ENCODE measurements at places on chromosomes 1 and 21.

DNA sequence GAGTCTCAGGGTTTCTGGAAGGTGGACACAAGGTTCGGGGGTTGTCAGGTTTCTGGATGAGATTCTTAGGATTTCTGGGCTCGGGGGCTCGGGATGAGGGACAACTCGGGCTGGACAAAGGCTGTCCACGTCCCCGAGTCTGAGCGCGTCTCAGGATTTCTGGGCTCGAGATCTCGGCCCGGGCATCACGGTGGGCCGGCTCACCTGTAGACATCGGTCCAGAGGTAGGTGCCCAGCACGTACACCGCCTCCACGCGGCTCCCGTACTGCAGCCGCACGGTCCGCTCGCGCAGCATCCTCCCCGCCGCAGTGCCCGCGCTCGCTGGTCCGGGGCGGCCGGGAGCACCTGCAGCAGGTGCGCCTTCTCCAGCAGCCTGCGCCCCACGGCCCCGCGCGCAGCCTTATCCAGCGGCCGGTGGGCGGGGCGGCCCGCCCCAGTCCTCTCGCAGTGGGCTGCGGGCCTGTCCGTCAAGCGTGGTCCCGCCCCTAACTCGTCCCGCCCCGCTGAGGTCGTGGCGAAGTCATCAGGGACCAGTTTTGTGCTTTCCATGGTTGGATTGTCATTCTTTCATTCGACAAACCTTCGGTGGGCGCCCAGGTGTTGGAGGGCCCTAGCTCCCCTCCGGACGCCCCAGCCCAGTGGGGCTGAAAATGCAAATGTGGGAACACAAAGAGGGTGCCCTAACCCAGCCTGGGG, at the start of gene PADI2:
Gene PADI2 (minus strand): TSS at position 376 of the 697 bp plus-strand sequence. CDS start 80 bp downstream, at position 296.
- peak; percentile 17 for DNase-seq

GRCh38 chr21:45404730-45405270, at the start of gene COL18A1:
COL18A1 (plus strand) TSS chr21:45405165; CDS start chr21:45405231, 66 bp downstream.
- no peak for DNase-seq

DNA sequence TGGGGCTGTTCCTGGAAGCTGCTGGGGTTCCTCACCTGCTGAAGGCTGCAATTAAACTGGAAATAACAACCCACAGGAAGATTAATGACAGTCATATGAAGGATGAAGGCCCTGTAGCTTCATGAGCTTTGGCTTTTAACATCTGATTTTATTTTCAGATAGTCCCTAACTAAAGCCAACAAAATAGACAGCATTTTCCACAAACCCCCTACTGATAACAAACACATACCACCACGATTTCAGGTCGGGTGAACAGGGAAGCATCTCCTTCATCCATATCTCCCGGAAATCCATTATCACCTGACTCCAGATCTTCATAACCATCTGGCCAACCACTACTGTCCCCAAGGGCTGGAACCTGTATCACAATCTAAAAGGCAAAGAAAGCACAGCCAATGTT, 169.6 kb downstream of the TGFBR3 start:
- no peak for DNase-seq

DNA sequence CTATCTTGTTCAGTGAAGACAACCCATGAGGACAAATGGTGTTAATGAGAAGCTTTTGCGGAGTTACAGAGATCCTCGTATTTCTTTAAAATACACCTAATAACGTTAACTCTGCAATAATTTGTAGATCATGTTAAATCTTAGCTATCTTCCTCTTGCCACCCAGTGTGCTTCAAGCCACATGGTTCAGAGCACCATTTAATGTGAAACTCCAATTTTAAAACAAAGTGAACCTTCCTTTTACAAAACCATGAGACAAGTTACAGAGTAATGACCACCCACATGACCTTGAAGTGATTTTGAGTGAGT, 1.7 kb upstream of the KCNE2 start:
- DNase-seq = no peak

GRCh38 chr1:7379441-7379971, 391.6 kb upstream of the VAMP3 start:
- DNase-seq = no peak

GRCh38 chr1:9085306-9085940, 16.0 kb upstream of the SLC2A5 start:
- DNase-seq = no peak

DNA sequence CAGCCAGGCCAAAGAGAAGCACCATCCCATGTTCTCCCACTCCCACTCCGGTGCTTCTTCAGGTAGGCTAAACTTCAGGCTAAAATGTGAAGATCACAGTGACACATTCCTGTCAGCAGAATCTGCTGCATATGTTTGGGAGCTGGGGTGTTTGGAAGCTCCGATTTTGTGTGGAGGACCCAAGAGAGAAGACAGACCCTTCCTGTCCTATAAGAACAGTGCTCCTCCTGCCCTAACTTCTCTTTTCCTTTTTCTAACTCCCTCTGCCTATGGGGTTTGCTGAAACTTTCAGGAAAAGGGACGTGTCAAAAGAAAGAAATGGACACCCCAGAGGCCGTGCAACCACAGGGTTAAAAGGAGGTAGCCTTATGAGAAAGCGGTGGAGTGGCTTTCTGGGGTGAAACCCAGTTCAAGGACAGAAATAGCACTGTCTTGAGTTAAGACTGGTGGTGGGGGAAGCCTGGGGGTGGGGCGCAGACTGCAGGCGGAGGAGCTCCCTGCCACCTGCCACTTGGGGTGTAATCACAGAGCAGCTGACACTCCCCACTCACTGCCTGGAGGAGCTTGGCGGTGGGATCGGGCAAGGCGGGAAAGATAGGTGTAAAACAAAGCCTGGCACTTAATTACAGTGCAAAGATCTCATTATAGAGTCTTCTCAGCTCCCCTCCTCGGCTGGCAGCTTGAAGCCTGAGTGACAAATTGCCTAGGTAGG, 645 bp upstream of the TLR5 start:
- no peak for DNase-seq

DNA sequence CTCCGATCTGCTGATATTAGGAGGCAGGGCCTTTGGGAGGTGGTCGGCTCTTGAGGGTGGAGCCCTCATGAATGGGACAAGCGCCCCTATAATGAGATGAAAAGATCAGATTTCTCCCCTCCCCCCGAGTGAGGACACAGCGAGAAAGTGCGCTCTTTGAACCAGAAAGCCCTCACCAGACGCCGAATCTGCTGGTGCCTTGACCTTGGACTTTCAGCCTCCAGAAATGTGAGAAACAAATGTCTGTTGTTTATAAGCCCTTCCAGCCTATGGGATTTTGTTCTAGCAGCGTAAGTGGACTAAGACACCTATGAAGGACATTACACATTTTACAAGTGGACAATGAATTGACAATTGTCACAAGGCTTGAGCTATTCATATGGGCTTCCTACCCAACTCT, 80.2 kb downstream of the RIPK4 start:
- no peak for DNase-seq

- no peak for DNase-seq
These were observed 8.5 kb upstream of the CTRC start for GRCh38 chr1:15429701-15430149.

DNA sequence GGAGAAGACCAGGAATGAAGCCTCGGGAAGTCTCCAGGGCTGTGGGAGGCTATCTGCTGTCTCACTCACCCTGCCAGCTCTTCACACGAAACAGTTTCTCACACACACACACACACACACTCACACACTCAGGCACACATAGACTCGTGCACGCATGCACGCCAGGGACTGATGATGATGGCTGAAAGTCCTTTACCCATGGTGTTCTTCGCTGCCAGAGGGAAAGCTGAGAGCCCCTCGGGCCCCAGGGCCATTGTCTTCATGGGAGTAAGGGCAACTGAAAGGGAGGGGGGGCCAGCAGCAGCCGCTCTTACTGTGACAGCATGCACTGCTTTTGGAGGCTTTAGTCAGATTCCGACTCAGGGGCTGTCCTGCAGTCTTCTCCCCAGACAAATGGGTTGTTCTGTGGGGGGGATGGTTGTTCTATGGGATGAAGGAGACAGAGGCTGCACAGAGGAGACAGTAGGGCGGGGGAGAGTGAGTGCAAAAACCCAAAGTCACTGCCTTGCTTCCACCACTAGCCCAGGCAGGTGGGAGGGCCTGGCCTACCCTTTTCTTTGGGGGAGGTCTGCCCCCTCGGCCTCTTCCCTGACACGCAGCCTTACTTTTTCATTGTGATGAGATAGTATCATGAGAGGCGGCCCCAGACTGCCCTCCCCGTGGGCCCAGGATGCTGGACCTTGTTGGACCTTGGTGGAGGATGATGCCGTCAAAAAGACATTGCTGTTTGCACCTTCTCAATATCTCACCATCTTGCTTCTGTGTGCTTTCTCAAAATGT, 29.0 kb downstream of the STUM start:
- no peak for DNase-seq

DNA sequence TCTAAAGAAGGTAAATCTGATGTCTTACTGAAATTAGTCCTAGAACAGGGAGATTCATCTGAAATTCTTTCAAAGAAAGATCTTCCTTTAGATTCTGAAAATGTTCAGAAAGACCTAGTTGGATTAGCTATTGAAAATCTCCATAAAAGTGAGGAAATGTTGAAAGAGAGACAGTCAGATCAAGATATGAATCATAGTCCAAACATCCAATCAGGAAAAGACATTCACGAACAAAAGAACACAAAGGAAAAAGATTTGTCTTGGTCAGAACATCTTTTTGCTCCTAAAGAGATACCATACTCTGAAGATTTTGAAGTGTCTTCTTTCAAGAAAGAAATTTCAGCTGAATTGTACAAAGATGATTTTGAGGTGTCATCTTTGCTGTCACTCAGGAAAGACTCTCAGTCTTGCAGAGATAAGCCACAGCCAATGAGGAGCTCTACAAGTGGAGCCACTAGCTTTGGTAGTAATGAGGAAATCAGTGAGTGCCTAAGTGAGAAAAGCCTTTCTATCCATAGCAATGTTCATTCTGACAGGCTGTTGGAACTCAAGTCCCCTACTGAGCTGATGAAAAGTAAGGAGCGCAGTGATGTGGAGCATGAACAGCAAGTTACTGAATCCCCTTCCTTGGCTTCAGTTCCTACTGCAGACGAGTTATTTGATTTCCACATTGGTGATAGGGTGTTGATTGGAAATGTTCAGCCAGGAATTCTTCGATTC, 61.6 kb upstream of the QSOX1 start:
- DNase-seq = no peak

DNA sequence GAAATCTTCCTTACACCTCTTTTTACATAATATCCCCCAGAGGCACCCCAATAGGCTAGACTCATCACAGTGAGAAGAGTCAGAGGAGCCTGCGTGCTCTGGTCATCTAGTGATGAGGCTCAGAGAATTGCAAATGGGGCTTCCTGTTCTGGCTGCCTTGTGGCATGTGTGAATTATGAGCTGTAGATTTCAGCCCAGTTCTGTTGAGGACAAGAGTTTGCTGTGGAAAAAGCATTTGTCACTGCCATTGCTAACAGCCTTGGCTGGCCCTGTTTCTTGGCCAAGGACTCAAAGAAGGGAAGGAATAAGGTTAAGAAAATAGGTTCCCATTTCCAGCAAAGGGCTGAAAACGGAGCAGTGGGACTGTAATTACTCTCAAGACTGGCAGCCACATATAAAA, 30.7 kb downstream of the MRAP start:
- DNase-seq = no peak

- no peak for DNase-seq
These were observed 85.8 kb upstream of the KCNJ15 start for GRCh38 chr21:38170704-38171682.

DNA sequence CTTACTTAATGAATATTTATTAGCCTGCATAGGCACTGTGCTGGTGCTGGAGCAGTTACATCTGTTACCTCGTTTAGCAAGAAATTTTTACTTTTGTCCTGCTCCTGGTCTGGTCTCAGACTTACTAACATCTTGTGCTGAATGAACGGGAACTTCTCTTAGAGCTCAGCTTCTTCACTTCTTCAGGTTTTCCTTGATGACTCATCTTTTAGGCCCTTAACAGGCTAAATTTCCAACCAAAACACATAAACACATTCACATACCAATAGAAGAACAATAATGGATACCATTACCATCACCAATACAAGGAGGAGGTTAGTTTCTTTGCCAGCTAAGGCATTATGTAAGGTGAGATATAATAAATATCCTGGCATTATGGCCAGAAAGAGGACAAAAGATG, 68.9 kb downstream of the IFI44 start:
- DNase-seq = no peak

DNA sequence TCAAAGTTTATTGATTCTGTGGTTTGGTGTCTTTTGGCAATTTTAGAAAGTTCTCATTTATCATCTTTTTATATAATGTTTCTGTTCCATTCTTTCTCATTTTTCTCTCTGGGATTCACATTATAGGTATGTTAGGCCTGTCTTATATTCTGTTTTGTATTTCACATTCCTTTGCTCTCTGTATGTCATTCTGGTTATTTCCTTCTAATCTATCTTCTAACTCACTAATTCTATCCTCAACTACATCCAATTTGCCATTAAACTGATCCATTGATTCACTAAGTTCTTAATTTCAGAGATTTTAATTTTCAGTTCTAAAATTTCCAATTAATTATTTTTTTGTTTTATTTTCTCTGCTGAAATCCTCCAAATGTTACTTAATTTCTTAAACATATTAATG, 234.8 kb downstream of the FOXD2 start:
- DNase-seq = no peak

GRCh38 chr21:46181436-46181835, 2.8 kb downstream of the SPATC1L start:
- no peak for DNase-seq

DNA sequence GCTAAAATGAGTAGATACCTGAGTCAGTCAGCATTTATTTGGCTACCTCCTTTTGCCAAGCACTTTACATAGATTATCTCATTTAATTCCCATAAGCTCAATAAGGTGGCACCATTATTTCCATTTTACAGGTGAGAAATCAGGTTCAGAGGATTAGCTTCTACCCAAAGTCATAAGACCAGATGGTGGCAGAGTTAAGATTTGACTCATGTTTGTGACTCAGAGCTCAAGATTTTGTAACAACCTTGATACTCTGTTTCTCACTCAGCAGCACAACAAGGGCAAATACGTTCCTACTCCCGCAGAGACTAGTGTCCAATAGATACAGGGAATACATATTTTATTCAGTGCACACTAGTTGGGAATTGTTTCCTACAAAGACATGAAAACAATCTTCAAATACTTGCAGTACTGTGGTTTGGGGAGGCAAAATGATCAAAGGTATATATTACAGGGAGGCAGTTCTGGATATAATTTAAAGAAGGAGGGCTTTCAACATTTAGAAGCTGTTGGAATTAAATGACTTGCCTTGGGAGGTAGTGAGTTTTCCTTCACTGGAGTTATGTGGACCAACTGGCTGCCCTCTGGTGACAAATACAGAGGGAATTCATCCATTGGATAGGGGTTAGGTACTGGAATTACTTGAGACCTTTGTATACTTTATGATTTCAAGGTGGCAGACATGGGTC, 3.6 kb downstream of the LEPR start:
- no peak for DNase-seq

GRCh38 chr1:114152508-114153260, 985 bp downstream of the SYT6 start:
- no peak for DNase-seq
